Calu3 (cell line): ENCODE measurements at places on chromosomes 13 and 19. TPM values are rescaled to one million over a fixed set of nuclear protein-coding genes. Genes with fewer than 3 reads are reported as not detected.
A peak's percentile ranks its signal among the peaks of the same experiment; 100 is the strongest.

The TEX101 gene
- not detected in 2 replicates for total RNA-seq

The NRTN gene
- total RNA-seq, result 3.9 and 5.4 TPM in 2 replicates

The MAMSTR gene
- total RNA-seq, result 1.7 TPM in 2 replicates

The SYNE4 gene
- total RNA-seq, result 19.7 and 23.5 TPM in 2 replicates

The CEACAM16 gene
- total RNA-seq, result 0.38 TPM in 1 of 2 replicates, not detected in the other

The ZNF226 gene
- 25.0 and 25.6 TPM in 2 replicates for total RNA-seq

The LYL1 gene
- 0.32 TPM in 1 of 2 replicates, not detected in the other for total RNA-seq

DNA sequence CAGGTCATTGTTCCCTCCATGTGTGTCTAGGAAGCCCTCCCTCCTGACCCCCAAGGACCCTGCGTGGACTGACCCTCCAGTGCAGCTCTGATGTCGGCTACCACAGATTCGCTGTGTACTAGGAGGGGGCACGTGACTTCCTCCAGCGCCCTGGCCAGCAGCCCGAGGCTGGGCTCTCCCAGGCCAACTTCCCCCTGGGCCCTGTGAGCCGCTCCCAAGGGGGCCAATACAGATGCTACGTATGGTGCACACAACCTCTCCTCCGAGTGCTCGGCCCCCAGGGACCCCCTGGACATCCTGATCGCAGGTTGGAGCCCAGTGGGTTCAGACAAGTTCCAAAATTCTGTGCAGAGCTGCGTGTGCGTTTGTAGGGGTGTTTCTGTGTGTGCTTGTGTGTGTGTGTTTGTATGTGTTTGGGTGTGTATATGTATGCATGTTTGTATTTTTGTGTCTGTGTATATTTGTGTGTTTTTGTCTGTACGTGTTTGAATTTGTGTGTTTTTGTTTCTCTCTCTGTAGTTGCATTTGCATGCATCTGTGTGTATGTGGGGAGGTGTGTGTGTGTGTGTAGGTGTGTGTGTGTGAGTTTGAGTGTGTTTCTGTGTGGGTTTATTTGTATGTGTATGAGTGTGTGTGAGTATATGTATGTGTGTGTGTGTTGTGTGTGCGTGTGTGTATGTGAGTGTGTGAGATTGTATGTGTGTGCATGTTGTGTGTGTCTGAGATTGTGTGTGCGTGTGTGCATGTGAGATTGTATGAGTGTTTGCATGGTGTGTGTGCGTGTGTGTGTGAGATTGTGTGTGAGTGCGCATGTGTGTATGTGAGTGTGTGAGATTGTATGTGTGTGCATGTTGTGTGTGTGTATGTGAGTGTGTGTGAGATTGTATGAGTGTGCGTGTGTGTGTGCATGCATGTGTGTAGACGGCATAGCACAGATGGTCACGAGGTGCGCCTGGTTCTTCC is 21.4 kb upstream of the LILRA2 start:
- no peak for DNase-seq

DNA sequence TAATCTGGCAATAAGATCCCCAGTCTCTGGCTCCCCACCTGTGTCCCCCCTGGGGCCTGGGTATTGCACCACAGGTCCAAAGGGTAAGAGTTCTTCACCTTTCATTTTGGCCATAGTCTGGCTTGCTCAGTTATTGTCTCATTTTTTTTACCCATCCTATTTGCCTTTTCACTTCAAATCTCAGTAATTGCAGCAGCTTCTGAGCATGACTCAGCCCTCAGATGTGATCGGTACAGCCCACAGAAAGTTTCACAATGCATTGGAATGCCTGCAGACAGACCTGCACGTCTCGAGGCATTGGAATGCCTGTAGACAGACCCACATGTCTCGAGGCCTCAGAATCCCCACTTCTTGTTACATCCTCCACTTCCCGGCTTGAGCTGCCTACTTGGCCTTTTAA is 173.6 kb downstream of the NUFIP1 start:
- peak; percentile 65 for DNase-seq

- DNase-seq, result no peak
Measured at GRCh38 chr13:37618554-37618953, 20.0 kb upstream of the POSTN start.

DNA sequence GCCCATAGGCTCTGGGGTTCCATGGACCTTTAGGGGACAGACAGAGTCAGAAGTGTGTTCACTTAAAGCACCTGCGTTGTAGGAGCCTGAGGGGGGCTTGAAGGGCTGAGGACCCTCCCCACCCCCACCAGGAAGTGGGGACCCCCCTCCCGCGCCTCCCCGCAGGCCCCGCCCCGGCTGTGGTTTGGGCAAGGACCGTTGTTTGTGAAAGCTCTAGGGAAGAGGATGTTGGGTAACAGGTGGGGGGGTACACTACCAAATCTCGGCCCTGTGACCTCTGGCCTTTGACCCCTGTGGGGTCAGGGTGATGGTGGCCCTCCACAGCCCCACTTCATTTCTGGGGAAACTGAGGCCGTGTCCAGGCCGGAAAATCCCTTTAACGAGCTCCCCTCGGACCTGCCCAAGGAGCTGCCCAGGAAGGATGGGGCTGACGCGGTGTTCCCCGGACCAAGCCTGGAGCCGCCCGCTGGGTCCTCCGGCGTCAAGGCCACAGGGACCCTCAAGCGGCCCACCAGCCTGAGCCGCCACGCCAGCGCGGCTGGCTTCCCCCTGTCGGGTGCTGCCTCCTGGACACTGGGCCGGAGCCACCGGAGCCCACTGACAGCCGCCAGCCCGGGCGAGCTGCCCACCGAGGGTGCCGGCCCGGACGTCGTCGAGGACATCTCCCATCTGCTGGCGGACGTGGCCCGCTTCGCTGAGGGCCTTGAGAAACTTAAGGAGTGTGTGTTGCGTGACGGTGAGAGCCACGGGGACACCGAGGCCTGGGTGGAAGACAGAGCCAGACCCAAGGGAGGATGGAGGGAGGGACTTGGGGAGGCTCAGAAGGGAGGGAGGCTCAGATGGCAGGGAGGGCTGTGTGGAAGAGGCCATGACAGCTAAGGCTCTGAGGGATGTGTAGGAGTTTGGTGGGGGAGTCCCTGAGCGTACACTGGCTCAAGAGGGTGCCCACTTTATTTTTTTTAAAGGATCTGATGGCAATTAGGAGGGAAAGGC is 1.3 kb downstream of the ARHGAP45 start:
- DNase-seq, result no peak

GRCh38 chr13:26327940-26328725 is 74.2 kb downstream of the CDK8 start:
- DNase-seq, result no peak

DNA sequence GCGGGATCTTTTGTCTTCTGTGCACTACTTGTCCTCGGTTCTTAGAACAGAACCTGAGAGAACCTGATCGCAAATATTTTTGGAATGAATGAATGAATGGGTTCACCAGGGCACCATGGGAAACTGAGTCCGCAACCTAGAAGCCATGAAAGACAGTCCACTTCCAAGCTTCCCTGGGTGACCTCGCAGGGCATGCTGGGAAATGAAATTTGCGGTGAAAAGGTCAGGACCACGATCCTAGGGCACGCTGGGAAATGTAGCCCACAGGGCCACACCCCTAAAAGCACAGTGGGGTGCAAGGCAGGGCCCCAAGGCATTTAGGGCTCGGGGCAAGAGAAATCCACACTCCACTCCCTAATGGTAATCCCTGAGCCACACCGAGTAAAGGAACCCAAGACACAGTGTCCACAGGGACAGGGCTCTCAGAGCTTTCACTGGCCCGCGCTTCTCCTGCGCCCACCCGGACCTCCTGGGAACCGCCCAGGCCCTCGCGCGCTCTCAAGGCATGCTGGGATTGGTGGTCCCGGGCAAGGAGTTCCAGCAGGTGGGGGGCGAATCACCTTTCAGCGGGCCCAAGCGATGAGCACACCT is 1.1 kb upstream of the PPP1R12C start:
- no peak for DNase-seq

DNA sequence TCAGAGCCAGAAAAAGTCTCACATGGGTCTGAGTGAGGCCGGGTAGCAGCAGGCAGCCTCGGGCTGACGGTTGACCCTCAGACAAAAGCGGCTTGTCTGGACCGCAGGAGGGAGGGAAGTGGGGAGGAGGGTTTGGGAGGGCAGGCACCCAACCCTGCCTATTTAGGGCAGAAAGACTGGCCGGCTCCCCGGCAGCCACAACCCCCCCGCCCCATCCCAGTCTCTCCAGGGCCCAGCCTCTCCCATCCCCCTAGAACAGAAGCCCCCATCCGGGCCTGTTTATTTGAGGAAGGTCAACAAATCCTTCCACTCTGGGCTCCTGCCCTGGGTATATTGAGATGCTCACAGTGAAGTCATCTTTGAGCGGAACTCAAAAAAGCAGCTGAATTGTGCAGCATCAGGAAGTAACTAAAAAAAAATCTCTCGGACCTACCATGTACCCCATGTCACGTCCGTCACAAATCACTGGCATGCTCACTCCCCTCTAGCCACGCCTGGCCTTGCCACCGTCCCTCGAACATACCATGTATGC is 6.3 kb downstream of the DACT3 start:
- DNase-seq, result no peak

DNA sequence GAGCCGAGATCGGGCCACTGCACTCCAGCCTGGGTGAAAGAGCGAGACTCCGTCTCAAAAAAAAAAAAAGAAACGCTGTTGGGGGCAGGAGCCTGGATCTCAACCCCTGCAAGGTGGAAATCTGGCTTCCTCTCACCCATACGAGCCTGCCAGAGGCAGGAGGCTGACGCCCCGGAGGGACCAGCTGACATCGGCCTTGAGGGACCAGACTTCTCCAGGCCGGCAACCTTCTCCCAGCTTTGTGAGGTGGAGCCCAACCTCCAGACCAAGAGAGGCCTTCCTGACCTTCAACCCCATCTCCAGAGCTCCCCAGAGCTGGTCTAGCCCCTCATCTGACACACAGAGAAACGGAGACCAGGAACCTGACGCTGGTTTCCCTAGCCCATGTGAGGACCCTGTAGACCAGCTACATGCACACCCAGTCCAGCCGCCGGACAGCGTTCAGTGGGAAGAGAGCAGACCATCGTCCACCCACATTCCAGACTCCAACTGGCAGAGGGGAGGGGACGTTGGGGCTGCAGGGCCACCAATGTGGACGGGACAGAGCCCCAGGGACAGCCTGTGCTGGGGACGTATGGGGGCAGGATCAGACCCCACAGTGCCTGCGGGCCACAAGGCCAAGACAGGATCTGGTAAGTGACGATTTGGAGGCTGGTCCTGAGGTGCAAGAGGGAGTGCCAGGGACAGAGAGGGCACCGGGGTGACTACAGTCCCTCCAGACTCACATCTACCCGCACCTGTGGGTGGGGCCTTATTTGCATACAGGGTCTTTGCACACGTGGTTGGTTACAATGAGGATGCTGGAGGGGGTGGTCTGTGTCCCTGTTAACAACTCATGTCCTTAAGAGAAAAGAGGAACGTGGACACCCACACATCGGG is 11.4 kb downstream of the SBNO2 start:
- no peak for DNase-seq

DNA sequence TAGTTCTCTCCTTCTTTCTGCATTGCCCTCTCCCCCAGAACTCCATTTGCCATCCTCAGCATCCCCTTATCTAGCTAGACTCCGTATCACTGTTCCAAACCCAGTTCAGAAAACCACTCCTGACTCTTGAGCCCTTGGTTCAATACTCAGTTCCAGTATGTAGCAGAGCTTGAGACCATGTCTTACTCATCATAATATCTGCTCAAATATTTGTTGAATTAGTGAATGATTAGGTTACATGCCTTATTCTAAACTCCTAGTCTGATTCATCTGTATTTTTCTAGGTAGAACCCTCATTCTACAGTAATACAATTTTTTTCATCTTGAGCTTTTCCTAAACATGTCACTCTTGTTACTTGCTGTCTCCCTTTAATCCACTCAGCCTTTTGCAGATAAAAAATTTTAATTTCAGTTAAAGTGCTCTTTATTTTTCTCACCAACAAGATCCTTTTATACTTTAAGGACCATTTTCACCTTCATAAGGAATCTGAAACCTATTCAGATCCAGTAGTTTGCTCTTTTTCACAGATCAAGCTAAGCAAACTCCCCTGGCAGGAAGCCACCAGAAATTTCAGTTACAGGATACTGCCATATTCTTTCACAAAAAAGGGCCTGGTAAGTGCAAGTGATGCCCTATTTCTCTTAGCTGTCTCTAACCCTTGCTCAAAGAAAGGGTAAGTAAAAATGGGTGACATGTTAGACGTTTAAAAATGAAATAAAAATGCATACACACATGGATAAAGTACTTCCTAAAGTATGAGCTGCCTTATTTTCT is 23.1 kb upstream of the INTS6 start:
- DNase-seq, result no peak

DNA sequence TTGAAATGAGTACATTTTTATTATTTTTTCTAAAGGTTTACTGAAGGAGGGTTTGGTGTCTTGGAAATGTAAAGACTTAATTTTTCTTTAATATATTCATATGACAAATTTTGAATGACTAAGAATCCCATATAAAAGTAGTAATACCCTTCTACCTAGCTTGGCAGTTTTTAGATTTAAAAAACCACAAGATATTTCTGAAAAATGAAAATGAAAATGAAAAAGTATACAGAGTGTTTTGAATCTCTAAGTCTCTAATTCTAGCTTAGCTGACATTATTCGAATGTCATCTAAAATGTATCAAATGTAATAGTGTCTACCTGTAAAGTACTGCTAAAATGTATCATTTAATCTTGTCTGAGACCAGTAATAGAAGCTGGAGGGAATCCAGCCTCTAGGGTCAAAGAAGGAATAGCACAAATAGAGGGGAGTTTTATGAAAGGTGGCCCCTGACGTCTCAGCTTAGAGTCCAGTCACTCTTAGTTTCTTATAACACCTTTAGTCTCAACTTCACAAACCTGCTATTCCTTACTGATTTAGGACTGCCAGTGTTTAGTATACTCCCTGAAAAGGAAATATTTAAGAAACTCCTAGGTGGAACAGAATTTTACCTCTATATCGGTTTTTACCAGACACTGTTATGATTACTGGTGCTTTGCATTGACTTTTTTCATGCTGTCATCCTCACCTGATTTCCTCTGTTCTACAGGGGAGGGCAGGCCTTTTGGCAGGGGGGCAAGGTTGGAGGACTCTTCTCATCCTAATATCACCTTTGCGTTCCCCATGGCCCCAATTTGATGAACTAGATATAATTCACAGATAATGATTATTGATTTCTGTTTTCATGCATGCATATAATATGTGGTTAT is 16.2 kb upstream of the MIR17HG start:
- no peak for DNase-seq
